ENCODE measurements at places on chromosomes 2 and 18.

GRCh38 chr2:159795841-159796690 lies 1.9 kb downstream of the CD302 start:
- no peak for DNase-seq

GRCh38 chr2:102100371-102101096 lies 42.0 kb upstream of the IL1R1 start:
- DNase-seq: no peak

GRCh38 chr18:837922-838321 lies 25.9 kb upstream of the YES1 start:
- no peak for DNase-seq

- no peak for DNase-seq
Observed at GRCh38 chr2:153228904-153229303, 249.7 kb downstream of the RPRM start.

- DNase-seq: no peak
Observed at GRCh38 chr2:138676619-138677021, 103.6 kb downstream of the NXPH2 start.

DNA sequence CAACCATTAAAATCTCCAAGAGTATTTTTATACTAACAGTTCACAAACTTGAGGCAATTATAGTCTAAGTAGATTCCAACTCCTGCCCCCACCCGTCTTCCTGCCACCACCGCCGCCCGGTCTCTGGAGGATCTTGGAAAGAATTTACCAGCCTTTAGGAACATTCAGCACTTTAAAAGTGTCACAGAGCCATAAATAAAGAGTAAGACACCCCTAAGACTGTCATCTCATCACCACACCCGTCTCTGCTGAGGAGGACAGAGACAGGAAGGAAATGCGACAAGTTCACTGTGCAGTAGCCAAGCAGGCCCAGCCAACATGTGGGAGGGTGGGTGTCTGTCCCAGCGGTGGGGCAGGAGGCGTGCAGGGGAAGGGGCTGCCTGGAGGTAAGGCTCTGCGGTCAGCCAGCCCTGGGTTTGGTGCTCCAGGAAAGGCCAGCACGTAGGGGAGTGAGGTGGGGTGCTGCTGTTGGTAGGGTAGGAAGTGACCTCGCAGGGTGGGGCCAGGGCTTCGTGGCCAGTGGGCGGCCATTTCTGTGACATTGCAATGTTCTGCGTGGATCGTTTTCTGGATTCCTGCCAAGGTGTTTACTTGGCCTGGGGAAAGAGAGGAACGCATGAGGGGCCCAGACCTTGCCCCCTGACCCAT lies 111.6 kb downstream of the FAM210A start:
- DNase-seq: peak; percentile 40

- no peak for DNase-seq
Observed at GRCh38 chr2:143504397-143504796, 375.2 kb downstream of the ARHGAP15 start.

DNA sequence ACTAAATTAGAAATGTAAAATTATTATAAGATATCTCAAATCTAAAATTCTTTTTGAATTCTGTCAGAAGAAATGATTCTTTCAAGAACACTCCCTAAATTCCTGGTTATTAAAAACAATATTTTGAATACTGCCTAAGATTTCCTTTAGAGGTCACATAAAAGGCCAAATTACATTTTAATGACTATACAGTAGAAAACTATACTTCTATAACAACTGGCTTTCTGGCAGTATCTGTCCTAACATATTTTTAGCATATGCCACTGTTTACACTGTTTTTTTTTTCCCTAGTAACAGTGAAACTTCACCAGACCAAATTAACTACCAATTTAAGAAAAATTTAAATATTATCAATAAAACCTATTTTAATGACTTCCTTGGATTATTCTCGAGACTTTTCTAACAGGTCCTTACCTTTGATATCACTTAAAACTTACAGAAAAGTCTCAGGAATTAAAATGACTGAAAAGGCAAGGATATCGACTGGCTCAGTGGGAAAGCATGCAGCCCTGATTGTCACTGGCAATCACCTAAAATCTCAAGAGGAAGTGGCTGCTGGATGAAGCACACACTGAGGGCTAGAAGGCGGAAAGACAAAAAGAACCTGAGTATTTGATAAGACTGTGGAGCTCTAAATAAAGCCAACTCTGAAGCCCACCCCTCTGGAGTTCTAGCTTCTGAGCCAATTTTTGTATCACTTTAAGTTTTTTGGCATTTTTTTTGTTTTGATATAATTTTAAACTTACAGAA lies 59.6 kb downstream of the SPIRE1 start:
- DNase-seq: no peak

DNA sequence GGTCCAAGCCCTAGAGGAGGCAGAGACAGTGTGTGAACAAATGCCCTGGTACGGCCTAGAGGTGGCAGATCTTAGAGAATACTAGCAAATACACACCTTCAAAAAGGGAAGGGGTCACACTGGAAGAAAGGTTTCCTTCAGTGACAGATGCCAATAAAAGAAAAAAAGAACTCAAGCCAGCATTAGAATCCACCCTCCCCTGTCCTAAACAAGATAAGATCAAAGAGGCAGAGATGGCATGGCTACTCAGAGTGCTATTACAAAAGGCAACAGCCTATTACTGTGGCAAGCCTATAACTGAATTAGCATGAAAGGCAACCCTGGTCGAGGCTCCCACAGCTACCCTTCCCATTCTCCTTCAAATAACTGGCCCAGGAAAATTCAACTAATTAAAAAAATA lies 69.6 kb downstream of the SMC6 start:
- DNase-seq: no peak

DNA sequence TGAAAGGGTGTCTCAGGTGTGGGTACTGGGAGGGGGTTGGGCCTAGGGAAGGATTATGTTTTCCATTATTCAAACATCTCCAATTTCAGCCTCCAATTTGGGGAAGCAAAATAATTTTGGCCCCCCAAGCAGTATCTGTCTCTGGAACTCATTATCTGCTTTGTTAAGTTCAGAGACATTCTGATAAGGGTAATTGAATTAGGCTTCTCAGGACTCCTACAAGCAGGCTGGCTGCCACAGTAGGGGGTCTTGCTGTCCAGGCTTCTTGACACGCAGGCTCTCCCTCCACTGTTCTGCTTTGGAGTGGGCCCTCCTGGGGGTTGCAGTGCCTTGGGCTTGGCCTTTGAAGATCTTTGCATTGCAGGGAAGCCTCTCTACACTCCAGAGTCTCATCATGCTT lies 108.1 kb upstream of the SIX2 start:
- DNase-seq: no peak

DNA sequence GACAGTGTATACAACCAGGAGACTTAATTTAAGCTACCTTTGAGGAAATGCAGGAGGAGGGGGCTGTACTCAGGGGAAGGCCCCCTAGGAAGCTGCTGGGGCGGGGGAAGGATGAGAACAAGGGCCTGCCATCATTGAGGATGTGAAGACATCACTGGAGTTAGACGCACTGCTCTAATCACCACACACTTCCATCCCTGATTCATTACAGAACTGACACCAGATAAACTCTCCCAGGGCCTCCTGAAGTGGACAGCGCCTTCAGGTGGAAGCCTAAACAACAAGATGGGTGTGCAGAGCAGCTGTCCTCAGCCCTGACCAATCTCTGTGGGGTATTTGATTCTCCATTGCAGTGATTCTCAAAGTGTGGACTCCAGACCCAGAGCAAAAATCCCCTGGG lies 30.6 kb upstream of the SLC35G4 start:
- DNase-seq: no peak

GRCh38 chr2:240430595-240430994 lies 4.9 kb upstream of the GPC1 start:
- DNase-seq: no peak

GRCh38 chr2:197007716-197008628 lies 81.5 kb upstream of the PGAP1 start:
- no peak for DNase-seq

GRCh38 chr2:158988501-158988900 lies 20.1 kb downstream of the TANC1 start:
- no peak for DNase-seq

DNA sequence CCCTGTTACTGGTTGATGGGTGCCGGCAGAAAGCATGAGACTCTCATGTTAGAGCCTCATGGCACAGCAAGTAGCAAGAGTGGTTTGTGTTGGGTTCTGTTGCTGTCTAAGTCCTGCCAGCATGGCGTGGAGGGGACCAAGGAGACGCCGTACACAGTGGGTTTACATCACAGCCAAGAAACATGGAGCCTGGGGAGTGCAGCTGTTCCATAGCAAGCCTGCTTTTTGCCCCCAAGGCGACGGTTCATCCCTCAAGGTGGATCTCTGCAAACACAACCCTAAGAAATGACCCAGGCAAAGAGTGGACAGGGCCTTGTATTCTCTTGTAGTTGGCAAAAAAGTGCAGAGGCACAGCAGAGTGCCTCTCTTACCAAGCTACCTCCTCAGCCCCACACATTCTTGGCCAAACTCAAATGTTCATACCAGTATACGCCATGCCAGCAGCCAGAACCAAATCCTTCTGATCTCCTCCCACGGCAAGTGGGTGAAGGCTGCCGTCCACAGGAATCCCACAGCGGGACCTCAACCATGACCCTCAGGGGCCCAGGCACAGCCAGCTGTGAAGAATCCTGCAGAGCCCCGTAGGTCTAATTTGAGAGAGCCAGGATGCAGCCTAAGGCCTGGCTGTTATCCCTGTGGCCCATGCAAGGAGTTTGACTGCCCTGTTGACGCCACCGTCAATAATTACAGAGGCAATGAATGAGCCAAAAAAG lies 19.0 kb downstream of the SNED1 start:
- no peak for DNase-seq

DNA sequence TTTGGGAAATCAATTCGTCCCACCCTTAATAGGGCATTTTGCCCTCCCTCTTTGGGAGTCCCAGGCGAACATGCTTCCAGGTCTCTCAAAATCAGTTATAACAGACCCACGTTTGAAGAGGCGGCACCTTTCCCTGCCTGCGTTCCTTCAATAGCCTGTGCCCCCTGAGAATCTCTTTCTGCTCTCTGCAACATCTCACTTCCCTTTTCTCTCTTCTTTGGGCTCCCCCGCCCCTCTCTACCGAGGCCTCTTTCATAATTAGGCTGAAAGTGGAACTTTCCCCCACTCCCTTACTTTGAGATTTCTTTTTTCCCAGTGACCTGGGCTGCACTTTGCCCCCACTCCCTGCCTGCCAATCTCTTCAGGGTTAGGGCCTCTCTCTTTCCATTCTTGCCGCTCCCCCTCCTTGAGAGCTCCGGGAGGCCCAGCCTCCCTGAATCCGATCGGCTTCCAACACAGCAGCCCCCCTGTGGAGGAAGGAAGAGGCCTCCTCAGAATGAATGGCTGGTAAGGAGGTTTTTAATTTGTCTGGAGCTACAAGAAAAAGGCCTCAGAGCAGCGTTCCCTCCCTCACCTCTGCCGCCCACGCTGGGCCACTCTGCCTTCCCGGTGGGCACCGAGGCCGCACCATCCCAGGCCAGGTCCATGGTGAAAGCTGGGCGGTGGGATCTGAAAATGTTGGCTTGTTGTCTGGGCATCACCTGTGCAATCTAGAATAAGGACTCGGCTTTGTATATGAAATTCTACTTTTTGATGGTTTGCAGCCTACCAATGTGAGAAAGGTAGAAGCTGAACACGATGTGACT lies 162.6 kb upstream of the SIX3 start:
- DNase-seq: no peak

GRCh38 chr2:8993902-8994278 lies 9.6 kb downstream of the MBOAT2 start:
- no peak for DNase-seq

DNA sequence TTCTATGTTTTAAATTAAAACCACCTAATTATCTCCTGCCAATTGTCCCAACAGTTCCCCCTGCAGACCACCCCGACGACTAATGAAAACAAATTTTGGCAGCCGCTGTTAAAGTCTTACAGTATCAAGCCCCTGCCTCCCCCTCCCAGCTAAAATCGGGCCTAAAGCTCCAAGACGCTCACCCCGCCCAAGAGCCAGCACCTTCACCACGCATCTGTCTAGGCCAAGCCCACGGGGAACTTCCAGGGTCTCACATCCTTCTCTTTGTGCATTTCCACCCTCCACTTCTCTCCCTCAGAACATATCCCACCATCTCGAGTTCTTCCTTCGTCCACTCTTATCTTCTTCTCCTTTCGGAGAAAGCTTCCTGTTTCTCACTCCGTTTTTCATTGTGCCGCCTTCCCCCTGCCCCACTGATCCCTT lies 445 bp downstream of the PRPF40A start:
- DNase-seq: no peak

- DNase-seq: no peak
Observed at GRCh38 chr2:71478806-71479205, 25.4 kb downstream of the DYSF start.

- DNase-seq: no peak
Observed at GRCh38 chr2:134634054-134634753, 84.6 kb downstream of the TMEM163 start.

DNA sequence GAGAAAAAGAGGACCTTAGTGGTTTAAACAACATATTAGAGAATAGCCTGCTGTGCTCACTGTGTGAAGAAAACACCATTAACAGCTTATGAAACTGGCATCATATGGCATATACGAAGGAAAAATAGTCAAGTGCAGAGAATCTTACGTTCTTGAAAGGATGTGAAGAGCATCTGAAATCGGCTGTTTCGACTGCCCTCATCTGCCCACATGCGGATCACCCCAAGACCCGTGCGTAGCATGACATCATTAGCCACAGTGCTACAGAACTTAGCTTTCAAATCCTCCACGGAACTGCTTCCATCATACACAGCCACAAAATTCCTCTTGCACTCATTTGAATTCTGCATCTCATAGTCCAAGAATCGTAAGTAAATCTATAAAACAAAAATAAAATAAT lies 84.3 kb downstream of the NETO1 start:
- DNase-seq: no peak

GRCh38 chr18:32470460-32470713 lies 295 bp downstream of the GAREM1 start:
- no peak for DNase-seq

DNA sequence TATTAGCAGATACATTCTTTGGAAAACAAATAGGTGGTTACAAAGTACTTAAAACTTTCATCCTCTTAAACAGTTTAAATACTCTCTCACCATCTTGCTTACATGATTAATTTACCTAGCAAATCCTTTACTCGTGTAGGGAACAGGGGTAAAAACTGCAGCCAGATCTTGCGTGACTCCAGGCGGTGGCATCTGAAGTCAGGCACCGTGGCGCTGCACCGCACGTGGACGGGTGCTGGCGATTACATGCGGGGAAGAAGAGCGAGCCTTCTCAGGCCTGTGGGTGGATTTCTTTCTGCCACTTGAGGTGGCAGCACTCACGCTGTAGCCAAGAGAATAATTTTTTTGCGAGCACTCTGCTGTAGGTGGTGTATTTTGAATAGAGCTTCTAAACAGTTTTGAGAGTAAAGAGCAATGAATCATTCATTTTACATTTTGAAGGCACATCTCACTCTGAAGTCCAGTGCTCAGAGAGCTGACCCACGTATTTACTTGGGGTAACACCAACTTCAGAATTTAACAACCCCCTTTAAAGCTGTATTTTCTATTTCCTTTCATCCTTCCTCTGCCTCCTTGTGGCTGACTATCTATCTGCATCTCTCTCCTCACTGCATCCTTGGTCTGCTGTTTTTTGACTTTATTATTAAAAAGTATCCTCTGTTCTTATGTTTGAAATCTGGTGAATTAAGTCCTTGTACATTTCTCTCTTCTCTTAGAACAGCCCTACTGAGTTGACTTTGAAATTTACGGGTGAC lies 68.9 kb downstream of the EPAS1 start:
- no peak for DNase-seq
